ENCODE measurements at places on chromosomes 3 and 15.

DNA sequence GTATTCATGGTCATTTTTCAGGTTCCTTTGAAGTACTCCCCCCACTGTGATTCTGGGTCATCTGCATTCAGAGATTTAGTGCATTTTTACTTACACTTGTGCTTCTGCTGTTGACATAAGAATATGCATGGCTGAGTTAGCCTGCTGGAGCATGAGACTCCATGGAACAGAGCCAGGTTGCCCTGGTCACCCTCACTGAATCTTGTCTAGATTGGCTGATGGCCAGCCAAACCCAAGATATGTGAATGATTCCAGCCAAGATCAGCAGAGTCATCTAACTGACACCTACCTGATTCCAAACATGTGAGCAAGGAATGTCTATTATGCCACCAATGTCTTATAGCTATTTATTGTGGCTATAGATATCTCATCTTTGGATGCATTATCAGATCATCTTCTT is 25.1 kb downstream of the DTWD1 start:
- DNase-seq: no peak

DNA sequence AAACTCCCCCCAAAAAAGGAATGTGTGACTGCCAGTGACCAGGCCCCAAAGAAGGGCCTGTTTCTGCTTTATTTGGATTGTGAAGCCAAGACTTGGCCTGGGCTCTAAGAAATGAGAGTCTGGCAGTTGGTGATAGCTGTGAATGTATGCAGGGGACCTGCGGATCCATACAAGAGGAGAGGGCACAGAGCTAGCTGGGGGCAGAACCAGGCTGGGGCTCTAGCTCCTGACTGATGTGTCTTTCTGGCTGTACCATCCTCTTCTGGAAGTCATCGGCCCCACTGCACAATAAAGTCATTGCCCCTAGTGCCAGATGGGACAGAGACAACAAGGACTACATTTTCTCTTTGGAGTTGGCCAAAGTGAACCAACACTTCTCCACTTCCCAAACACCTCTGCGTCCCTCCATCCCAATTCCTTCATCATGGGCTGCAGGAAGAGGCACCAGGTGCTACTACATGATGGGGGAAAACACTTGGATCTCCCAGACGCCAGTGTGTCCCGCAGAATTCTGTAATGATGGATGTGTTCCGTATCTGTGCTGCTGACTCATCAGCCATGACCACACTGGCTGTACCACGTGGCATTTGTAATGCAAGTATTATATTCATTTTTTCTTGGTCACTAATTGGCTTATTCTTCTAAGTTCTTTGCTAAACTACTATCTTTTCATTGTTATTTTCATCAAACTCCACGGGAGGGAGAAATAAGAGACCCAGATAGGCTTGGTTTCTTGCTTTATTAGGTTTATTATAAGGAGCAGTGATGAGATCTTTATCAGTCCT is 1.7 kb upstream of the PLA2G4F start:
- DNase-seq: no peak

DNA sequence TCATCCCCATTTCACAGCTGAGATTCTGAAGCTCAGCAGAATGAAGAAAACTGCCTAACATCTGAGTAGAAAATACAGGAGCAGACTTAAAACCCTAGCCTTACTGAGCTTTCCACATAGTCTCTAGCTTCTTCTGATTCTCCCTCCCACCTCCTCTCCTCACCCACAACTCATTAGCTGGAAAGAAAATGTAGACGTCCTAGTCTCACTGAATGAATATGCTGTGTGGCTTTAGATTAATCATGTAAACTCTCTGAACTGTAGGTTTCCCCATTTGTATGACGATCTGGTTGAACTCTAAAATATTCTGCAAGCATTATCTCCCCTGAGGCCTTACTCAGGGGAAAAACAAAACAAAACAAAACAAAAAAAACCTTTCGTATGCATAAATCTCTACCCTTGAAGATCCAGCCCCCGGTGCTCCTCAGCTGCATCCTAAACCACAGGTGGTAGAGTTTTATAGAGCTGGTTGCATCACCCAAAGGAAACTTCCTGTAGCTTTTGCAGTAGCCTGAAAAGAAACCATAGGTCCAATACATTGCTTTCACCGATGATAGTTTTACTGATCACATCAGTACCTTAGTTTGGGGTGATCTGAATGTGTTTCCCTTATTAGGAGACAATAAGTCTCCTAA is 40.6 kb downstream of the FOXB1 start:
- DNase-seq: no peak

GRCh38 chr3:84961521-84962255 is 2.9 kb downstream of the CADM2 start:
- DNase-seq: no peak

- DNase-seq: no peak
Measured at GRCh38 chr3:27479806-27480543, 4.2 kb downstream of the SLC4A7 start.

- DNase-seq: no peak
Measured at GRCh38 chr3:115348412-115348811, 201.3 kb upstream of the ZBTB20 start.

GRCh38 chr3:195699860-195700259 is 20.9 kb upstream of the MUC20 start:
- DNase-seq: no peak

Measured in stimulated activated CD8-positive, alpha-beta memory T cell treated with anti-CD3 and anti-CD28 coated beads, Interleukin-15, amount 100 ng/mL, for 48 hours (primary cell).